SJCRH30 (cell line): ENCODE measurements at places on chromosomes 11 and 22.

GRCh38 chr11:94630221-94630620, 63.1 kb downstream of the PIWIL4 start:
- DNase-seq = no peak

DNA sequence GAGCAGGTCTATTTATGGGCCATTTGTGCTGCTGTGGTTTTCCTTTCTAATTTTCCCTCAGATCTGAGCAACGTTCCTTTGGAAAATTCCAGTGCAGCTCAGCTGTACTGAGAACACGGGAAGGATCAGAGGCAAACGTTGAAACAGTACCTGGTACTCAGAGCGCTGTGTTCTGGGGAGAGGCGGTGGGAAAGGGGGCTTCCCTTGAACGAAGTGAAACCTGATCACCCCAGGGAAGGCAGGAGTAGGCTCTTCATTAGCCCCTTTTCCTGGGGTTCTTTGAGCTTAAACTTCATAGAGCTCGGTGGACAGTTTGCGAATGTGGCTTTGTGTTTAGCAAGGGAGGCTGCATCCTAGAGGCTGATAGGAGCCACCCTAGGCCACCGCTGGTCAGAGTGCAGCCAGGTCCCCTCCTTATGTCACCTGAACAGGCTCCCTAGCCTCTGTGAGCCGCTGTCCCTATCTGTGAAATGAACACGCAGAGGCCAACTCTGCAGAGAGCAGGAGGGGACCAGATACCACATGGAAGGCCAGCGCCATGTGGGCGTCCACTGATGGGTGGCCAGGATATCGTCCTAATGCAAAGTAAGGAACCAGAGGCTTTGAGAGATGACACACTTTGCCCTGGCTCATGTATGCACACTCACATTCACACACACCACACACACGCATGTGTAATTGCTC, 1464.8 kb downstream of the BRD1 start:
- DNase-seq = no peak

DNA sequence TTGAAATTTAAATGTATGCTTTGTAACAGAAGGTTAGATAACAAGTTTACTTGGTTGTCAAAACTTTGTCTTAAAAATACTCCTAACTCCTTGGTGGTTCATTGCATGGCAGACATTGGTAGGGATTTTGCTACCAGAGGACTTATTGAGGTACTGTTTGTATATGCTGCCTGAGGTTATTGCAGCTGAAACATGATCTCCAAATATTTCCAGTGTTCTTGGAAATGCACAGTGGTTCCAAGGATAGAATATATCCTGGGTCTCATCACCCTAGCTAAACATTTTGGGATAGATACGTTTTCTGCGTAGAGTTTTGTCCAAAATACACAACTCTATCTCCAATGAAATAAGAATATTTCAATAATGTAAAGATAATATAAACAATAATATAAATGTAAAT, 109.2 kb downstream of the RAB38 start:
- no peak for DNase-seq

- peak; percentile 57 for DNase-seq
Observed at GRCh38 chr22:46660604-46661201, 40.5 kb downstream of the GRAMD4 start.
